PC-9 (cell line): ENCODE measurements at places on chromosomes 13 and 19. TPM values are rescaled to one million over a fixed set of nuclear protein-coding genes. Genes with fewer than 3 reads are reported as not detected.

MCEMP1 gene
- not detected in 2 replicates for total RNA-seq

FFAR3 gene
- not detected in 2 replicates for total RNA-seq

KCNJ14 gene
- total RNA-seq, result 5.4 and 8.3 TPM in 2 replicates

TNFAIP8L1 gene
- 17.8 and 18.6 TPM in 2 replicates for total RNA-seq

ZNF738 gene
- 11.9 and 14.0 TPM in 2 replicates for total RNA-seq

LGI4 gene
- 1.2 and 1.3 TPM in 2 replicates for total RNA-seq

PCDH17 gene
- not detected in 2 replicates for total RNA-seq

FGF14 gene
- total RNA-seq, result not detected in 2 replicates

NRTN gene
- total RNA-seq, result 1.9 and 3.5 TPM in 2 replicates

KIRREL2 gene
- not detected in 2 replicates for total RNA-seq

CACNA1A gene
- total RNA-seq, result 0.35 and 0.38 TPM in 2 replicates

GIPC3 gene
- total RNA-seq, result 0.13 TPM in 1 of 2 replicates, not detected in the other

DNA sequence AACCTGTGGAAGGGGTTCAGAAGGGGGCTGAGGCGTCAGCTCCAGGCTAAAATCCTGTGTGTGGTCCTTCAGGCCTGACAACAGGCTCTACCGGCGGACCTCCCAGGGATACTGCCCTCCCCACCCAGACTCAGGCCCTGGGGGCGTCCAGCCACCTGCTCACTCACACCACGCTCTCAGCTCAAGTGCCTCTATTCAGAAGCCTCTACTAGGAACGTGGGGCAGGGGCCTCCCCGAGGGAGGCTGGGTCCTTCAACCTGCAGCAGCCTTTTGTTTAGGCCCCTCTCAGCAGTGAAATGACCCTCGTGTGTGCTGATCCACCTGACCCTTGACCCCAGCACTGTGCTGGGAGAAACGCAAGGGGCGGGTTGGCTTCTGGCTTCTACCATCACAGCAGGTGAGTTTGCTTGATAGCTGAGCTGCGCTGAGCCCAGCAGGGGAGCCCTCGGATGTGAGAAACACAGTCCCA, 10.6 kb downstream of the PLPP2 start:
- no peak for DNase-seq

- no peak for DNase-seq
Measured at GRCh38 chr13:44698066-44698465, 121.9 kb upstream of the TSC22D1 start.

GRCh38 chr13:67554746-67555452, 324.8 kb upstream of the PCDH9 start:
- DNase-seq, result no peak

- DNase-seq, result no peak
Measured at GRCh38 chr19:39927524-39928356, 6.7 kb downstream of the FCGBP start.

GRCh38 chr19:3056417-3057088, 5.7 kb downstream of the TLE5 start:
- DNase-seq, result no peak

- no peak for DNase-seq
Measured at GRCh38 chr13:30466841-30467252, 1.1 kb upstream of the HMGB1 start.

- peak; percentile 32 for DNase-seq
Measured at GRCh38 chr19:45852983-45853382, 10.0 kb downstream of the SYMPK start.

DNA sequence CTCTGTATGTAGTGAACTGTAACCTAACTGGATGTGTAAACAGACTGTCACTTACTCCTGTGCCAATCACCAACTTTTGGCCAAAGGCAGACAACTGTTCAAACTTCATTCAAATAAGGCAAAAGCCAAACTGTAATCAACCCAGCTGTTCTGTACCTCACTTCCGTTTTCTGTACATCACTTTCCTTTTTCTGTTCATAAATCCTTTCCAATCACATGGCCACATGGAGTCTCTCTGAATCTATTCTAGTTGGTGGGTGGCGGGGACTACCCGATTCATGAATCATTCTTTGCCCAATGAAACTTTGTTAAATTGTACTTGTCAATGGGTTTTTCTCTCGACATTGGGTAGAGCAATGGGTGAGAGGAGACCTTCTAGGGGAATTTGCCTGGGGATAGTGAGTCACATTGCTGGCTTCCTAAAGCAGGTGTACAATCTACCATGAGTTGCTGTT, 178.3 kb upstream of the RFC3 start:
- peak; percentile 42 for DNase-seq

DNA sequence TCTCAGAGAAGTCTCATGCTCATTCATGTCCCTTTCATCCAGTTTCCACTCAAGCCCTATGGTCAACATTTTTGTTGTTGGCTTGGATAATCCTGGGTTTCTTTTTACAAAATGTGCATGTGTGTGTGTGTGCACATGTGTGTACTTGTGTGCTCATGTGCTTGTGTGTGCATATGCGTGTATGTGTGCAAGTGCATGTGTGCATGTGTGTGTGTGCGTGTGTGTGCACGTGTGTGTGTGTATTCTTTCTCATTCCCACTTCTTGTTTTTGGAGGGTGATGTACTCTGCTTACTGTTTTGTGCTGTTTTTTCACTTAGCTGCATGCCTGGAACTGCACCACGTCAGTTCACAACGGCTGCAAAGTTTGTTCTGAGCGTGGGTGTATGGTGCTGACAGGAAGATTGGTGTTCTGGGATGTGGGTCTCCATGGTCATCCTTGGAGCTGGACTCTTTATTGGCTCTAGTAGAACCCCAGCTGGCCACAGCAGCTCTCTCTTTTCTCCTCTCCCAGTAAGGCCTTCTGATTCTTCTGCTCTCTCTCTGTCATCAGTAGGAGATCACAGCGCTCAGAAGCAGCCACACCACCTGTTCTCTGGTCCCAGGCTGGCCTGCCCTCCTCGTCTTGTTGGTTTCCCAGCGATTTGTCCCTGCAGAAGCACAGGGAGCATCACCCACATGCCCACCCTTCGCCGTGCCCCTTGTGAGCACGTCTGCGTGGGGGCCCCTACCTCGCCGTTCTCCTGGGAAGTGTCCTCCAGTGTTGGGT, 60.8 kb downstream of the SOX1 start:
- no peak for DNase-seq

GRCh38 chr13:32976056-32976805, 40.0 kb upstream of the KL start:
- DNase-seq, result no peak

DNA sequence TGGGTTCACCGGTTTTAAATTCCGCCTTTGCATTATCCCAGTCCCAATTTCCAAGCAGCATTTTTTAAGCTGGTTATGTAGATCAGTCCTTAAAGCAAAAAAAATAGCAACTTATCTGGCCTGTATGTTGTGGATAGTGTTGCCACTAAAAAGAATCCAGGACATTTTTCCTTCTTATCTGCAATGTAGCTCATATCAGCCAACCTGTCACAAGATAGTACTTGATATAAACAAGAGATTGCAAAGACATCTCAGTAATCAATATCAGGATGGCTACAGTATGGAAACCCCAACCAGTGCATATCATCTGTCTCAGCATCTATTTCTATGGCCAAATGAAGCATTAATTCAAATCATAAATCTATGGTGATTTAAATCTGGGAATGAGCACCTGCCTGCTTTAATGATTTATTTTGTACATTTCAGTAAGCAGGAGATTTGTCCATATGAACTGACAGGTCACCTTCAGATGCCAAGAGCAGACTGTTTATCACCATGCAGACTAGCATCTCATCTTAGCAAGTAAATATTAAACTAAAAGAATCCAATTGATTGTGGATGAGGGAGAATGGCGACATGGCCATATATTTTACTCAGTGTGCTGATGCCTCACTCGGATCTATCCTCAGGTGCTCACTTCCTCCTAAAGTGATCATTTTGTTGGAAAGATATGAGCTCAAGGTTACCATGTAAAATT, 240.4 kb downstream of the DACH1 start:
- DNase-seq, result no peak

GRCh38 chr19:16146112-16146511, 2.6 kb downstream of the HSH2D start:
- no peak for DNase-seq

GRCh38 chr19:19711934-19712828, 20.7 kb downstream of the ZNF14 start:
- DNase-seq, result no peak

- no peak for DNase-seq
Measured at GRCh38 chr19:1799695-1800342, 12.3 kb downstream of the ATP8B3 start.

DNA sequence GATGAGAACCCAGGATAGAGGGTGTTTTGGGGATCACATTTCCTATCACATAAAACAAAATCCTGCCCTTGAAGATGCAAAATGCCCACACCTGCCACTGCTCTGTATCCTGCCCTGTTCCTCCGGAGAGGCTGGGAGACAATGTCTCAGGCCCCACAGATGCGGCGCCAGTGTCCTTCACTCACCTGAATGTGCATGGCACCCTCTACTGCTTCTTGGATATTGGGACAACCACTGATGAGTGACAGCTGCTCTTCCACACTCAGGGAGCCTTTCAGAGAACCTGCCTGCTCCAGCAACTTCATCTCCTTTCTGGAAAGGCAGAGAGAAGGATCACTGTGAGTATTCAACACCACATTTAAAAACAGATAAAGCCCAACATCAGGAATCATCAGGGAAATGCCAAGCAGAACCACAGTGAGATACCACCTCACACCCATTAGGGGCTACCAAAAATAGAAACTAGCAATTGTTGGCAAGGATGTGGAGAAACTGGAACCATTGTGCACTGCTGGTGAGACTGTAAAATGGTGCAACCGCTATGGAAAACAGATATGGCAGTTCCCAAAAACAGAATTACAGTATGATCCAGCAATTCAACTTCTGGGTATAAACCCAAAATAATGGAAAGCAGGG, 36.4 kb downstream of the CRYL1 start:
- DNase-seq, result peak; percentile 53

- DNase-seq, result no peak
Measured at GRCh38 chr13:29161676-29162075, 341.5 kb downstream of the MTUS2 start.

- DNase-seq, result no peak
Measured at GRCh38 chr13:22114630-22115311, 443.9 kb downstream of the FGF9 start.

DNA sequence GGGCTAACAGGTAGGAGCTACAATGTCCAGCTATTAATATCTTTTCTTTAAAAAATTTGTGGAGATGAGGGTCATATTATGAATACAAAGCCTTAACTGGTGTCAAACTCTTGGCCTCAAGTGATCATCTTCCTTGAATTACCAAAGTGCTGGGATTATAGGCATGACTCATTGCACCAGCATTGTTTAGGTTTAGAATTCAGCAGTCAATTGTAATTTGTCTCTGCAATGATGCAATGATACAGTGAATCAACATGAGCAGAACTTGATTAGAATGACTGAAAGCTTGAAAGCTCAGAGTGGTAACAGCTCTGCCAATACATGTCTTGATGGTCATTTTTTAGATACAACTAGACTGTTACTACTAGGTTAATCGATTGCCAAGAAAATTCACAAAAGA, 752.8 kb upstream of the MIR17HG start:
- DNase-seq, result peak; percentile 38

DNA sequence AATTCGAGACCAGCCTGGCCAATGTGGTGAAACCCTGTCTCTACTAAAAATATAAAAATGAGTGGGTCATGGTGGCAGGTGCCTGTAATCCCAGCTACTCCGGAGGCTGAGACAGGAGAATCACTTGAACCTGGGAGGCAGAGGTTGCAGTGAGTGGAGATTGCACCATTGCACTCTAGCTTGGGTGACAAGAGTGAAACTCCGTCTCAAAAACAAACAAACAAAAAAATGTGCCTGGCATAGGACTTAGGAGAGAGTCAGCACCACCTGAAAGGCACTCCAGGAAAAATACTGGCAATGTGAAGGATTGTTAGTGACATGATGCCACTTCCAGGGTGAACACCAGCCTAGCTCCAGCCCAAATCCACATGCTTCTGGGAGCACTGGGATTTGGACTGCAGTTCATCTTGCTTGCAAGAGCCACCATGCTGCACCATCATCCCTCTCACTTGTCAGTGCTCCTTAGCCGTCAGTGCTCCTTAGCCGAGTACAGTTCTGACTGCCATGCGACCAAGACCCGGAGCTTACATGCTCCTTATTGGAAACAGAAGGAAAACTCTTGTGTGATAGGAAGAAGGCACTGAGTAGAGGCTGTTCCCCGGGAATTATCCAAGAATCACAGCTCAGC, 145.1 kb upstream of the RNF113B start:
- no peak for DNase-seq

- no peak for DNase-seq
Measured at GRCh38 chr13:99778500-99778899, 193.1 kb downstream of the ZIC5 start.

- no peak for DNase-seq
Measured at GRCh38 chr19:7480970-7481255, 7.9 kb downstream of the PEX11G start.

GRCh38 chr13:31986676-31987470, 44.7 kb upstream of the FRY start:
- DNase-seq, result no peak

DNA sequence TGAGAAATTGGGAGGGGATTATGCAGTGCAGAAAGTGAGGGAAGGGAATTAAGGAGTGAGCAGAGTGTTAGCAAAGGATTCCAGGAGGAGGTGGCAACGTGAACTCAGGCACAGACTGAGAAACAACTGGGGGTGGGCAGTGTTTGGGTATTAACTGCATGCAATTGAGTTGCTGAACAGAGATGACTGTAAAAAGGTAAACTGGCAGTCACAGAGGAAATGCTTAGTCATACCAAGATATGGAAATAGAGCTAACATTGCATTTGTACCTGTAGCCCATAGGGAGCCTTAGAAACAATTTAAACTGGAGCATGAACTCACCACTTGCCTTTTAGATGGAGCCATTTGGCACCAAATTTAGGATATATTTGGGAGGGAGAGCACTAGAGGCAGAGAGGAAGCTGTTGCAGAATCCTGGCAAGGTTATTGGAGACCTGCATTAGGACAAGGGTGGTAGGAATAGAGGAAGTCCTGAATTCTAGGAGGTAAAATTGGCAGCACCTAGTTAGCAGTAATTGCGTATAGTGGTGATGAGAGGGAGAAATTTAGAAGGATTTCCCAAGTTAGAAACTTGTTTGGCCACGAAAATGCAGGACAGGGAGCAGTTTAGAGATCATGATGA, 100.6 kb upstream of the FRY start:
- DNase-seq, result no peak
